ENCODE measurements at places on chromosomes 1 and 21.

DNA sequence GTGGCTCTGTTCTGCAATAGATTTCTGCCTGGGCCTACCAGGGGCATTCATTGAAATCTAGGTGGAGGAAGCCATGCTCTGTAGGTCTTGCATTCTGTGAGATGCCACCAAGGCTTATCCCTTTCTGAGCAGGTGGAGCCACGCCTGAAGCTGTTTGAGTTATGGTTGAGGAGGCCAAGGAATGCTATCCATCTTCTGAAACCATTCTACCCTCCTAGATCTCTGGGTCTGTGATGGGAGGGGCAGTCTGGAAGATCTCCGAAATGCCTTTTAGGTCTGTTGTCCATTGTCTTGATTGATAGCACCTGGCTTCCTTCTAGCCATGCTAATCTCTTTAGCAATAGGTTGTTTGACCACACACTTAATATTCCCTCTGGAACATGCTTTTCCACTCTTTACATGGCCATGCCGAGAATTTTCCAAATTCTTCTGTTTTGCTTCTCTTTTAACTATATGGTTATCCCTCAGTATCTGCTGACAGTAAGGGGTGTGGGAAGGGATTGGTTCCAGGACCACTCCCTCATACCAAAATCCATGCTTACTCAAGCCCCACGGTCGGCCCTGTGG lies 45.2 kb downstream of the AK4 start:
- no peak for DNase-seq

GRCh38 chr1:203934651-203935050 lies 73.3 kb downstream of the SNRPE start:
- DNase-seq, result no peak

DNA sequence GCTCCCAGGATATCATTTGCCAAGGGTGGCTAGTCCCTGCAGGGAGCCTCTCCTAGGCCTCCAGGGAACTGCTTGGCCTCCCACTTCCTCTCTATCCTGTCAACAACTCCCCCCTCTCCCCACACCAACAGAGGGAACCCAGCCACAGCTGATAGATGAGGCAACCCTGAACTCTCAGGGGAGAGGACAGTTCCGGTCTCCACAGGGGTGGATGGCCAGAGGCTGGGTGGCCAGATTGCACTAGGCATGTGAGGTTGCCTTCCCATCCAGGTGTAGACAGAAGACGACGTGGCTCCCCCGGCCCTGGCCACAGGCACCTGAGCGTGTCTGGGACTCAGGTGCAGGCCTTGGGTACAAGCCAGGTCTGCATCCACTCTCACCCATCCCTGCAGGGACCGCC lies 53.3 kb downstream of the TOR1AIP2 start:
- DNase-seq, result no peak

DNA sequence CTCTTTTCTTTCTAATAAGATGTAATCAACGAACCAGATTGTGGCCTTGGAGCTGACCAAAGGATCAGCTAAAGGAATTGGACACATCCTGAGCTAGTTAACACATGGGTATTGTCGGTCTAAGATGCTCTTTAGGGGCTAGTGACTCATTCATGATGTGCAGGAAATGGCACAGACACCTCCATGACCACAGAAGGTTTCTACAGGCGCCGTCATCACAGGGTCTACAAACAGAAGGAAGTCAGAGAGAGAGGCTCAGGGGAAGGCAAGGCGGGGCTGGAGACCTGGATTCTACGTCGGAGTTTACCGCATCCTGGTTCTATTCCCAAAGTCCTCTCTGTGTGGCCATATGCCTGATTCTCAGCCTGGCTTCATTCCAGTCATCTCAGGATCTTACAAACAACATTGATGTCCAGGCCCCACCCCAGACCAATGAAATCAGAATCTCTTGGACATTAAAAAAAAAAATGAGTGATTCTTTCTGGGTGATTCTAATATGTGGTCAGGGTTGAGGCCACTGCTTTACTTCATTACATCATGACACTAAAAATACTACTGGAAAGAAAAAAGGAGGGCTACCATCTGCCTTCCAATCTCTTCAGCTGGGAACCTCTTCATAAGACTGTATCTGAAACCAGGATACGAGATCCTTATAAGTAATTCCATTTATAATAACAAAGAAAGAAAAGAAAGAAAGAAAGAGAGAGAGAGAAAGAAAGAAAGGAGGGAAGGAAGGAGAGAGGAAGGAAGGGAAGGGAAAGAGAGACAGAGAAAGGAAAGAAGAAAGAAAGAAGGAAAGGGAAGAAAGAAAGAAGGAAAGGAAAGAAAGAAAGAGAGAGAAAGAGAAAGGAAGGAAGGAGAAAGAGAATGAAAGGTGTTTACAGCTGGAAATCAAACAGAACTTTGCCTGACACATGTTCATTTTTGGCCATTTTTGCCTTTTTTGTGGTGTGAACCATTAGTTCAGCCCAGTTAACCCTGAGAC lies 11.6 kb upstream of the KCNJ15 start:
- DNase-seq, result no peak

All from NCI-H2227 treated with DMSO at 0.1 percent for 48 hours (cell line).